ENCODE measurements at places on chromosomes 12 and 14.

DNA sequence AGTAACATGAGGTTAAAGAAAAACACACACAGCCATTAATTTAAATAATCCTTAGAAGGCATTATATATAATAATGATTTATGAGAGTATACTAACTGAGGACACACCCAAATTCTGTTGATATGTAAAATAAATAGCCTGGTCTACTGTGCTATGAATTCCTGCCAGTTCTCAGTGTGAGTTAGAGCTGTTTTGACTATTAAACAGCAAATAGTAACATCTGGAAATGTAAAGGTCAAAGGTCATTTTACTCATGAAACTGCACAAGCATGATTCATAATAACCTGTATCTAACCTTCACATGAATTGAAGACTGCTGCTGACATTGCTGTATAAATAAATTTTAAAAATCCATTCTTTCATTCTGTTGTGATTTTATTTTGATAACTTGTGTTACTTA is 966.7 kb downstream of the SLC6A15 start:
- no peak for DNase-seq

GRCh38 chr14:23478109-23478759 is 8.7 kb downstream of the NGDN start:
- peak; percentile 65 for DNase-seq

DNA sequence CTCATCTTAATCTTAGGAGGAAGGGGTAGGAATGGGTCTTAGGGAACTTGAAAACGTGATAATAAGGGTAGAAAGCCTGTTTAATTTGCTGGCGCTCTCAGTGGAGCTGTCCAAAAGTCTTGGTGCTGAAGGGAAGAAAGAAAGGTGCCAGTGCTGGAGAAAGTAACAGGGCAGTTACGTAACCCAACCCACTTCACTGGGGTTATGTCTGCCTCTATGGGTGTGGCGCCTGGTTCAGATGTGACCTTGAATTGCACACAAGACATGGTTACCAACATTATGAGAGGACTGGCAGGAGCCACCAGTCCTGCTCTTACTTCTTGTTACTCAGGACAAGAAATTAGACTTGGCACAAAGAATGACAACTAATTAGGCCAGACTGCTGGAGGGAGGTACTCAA is 18.6 kb upstream of the GPATCH2L start:
- DNase-seq, result no peak

GRCh38 chr12:6553051-6553868 is 2.6 kb downstream of the IFFO1 start:
- no peak for DNase-seq

DNA sequence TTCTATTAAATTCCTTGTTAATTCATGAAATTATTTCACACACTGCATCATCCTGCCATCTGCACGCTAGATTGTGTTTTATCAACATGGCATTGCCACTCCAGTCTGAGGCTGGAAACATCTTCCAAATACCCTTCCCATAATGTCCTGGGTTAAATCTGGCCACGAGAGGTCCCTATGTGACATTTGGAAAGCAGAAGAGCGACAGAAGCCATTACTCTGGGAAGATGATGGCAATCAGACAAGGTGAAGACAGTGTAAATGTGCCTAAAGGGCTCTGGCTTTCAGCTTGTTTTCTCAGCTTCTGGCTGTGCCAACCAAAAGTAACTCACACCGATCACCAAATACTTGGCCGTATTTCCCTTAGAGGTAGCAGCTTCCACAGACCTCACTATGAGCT is 144.8 kb downstream of the CAPZA3 start:
- DNase-seq, result peak; percentile 56

DNA sequence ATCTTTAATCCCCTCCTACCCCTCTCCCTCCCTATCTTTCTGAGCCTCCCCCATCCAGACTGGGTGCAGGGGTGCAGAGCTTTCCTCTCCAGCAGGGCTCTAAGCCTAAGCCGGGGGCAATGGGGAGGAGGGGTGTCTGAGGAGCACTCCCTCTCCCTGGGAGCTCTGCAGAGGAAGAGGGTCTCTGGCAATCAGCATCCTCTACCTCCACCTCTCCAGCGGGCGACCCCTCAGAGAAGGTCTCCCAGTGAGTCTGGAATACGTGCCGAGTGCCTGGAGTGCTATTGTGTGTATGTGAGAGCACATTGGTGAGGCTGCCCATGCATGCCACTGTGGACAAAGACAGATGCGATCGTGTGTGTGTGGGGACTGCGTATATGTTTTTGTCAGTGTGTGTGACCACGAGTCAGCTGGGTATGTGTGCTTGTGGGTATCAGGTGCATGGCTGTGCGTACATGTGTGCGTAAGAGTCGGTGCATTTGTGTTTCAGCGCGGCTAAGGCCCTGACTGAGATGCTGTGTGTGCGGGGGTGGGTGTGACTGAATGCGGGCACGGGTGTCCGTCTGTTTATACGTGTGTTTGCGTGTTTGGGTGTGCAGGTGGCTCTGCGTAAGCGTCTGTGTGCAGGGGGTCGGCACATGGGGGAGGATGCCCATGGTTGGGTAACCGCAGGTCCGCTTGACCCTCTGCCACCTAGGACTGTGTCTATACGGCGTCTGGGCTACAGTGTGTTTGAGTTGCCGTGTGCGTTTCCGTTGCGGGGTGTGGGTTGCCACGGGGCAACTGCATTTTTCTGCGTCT is 905 bp upstream of the DLK1 start:
- DNase-seq, result no peak

- DNase-seq, result no peak
These were observed 5.5 kb downstream of the CEP170B start for GRCh38 chr14:104870368-104871144.

- no peak for DNase-seq
These were observed 18.0 kb upstream of the GUCY2C start for GRCh38 chr12:14714437-14714836.

DNA sequence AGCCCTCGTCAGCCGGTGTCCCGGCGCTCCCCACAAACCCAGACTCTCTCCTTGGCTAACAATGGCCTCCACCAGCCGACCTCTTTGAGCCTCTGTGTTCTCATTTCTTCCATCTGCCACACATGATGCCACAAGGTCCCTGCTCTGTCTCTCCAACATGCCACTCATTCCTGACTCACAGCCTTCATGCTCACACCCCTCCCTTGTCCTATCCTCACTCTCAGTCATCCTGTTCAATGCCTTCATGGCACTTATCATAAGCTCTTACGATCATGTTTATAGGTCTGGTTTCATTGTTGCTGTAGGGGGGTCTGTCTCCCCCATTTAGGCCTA is 9.6 kb upstream of the SERPINA11 start:
- DNase-seq, result no peak

All from SK-N-DZ (cell line).